ENCODE measurements at places on chromosomes 5 and 9. TPM values are rescaled to one million over a fixed set of nuclear protein-coding genes. Genes with fewer than 3 reads are reported as not detected.

PCDHGA4 gene
- polyA plus RNA-seq, result 5.1 TPM

PLAC8L1 gene
- not detected for polyA plus RNA-seq

TRAF1 gene
- 2.4 TPM for polyA plus RNA-seq

MZB1 gene
- polyA plus RNA-seq, result 0.72 TPM

- no peak overlapping the region for H3K27ac ChIP-seq
- H3K36me3 ChIP-seq, result no peaks in the 10 kb centered on the region
- H3K27me3 ChIP-seq, result no peaks in the 10 kb centered on the region
- no peak overlapping the region for H3K4me3 ChIP-seq
- H3K4me1 ChIP-seq, result no peaks in the 10 kb centered on the region
These were observed 17.2 kb downstream of the LAMC3 start for GRCh38 chr9:131025953-131026858.

- no peak overlapping the region for H3K4me3 ChIP-seq
- H3K27ac ChIP-seq, result no peak overlapping the region
- H3K27me3 ChIP-seq, result no peaks in the 10 kb centered on the region
- peaks cover 39% of the 10 kb centered on the region for H3K4me1 ChIP-seq
- DNase-seq, result no peak
These were observed 2.4 kb upstream of the C9orf50 start for GRCh38 chr9:129623331-129623730.

All from heart left ventricle (tissue), 16 donors.